ENCODE measurements at places on chromosomes 7 and 10.
A peak's percentile ranks its signal among the peaks of the same experiment; 100 is the strongest.

DNA sequence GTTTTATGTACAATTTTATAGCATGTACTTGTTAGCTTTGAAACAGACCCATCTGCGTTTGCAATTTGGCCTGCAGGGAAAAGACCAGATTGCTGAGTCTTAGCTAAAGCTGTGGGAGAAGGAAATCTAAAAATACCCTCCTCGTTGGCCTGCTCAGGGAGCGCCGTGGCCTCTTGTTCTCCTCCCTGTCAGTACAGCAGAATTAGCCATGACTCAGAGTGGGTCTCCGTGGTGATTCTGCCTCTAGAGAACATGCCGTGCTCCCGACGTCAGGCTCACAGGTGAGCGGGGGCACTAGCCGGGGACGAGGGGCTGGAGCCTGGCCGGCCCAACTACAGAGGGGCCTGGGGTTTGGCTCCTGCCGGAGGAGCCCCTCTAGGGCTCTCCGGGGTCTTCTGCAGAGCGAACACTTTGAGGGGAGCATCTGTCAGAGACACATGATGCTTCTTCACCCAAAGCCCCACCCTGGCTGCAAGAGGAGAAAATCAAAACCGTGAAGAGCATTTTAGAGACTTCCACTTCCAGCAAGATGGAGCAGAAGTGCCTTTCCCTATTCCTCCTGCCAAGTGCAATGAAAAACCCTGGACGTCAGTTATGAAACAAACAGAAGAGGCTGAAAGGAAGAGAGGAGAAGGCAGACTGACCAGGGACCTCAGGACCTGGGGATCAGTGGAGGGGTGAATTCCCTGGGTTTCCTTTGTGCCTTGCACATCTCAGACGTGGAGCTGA, 98.9 kb downstream of the LHPP start:
- DNase-seq: peak; percentile 23

DNA sequence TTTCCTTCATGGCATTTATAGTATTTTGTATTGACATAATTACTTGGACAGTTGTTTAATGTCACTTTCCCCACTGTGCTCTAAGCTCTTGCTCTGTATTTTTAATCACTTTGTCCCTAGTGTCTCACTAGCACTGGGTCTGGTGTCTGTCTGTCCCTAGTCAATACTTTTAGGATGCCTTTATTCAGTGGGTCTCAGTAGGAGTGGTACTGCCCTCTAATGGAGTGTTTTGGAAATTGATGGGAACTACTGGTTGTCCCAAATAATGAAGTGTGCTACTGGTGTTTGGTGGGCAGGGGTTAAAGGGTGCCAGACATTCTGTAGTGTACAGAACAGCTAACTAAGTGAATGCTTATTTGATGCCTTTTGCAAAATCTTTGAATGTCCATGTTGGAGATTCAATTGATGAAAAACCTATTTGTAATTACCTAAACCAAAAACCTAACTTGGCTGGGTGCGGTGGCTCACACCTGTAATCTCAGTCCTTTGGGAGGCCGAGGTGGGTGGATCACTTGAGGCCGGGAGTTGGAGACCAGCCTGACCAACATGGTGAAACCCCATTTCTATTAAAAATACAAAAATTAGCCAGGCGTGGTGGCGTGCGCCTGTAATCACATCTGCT, 33.3 kb downstream of the CDK14 start:
- no peak for DNase-seq

DNA sequence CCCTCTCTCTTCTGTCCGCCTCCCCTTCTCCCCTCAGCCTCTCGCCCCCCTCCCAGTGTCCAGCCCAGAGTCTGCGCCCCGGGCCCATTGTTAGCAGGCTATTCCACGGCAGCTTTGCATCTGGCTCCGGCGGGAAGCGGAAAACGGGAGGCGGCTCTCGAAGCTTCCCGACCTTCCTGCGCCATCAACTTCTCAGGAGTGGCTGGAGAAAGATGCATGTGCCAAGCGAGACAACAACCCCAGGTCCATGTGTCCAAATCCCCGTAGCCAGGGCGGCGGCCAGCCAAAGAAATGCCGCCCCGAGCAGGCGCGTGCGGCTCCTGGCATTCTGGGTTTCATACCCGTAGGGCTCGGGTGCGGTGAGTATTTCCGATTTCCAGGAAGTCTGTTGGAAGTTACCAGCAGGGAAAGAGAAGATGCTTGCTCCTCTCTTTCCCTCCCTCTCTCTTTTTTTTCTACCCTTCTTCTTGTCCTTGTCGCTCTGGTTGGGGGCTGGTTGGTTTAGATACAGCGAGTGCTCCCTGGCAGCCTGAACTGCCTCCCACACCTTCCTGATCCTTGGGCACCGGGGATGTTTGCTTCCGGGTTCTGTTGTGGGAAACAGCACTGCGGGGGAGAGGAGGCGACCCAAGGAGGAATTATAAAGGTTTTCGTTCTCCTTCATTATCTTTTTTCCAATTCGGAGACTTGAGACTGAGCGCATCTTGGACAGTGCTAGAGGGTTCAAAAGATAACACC, 1.2 kb upstream of the HOXA2 start:
- DNase-seq: no peak

DNA sequence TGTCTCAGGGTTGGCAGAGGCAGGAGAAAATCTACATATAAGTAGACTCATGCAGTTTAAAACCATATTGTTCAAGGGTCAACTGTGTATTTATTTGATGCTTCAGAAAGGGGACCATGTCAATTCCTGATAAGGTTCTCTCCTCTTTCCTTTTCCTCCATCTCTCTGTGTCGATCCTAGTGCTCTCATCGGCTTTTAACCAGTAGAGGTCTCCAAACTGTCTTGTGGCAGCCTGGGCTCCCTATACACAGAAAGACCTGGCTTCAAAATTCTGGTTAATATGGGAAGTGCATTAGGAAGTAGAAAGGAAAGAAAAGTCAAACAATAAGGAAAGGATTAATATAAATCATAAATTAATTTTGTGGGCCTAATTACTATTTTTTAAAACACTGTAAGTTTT, 304.4 kb upstream of the C7orf33 start:
- no peak for DNase-seq

- DNase-seq: no peak
These were observed 94.3 kb upstream of the ADO start for GRCh38 chr10:62710182-62710581.

DNA sequence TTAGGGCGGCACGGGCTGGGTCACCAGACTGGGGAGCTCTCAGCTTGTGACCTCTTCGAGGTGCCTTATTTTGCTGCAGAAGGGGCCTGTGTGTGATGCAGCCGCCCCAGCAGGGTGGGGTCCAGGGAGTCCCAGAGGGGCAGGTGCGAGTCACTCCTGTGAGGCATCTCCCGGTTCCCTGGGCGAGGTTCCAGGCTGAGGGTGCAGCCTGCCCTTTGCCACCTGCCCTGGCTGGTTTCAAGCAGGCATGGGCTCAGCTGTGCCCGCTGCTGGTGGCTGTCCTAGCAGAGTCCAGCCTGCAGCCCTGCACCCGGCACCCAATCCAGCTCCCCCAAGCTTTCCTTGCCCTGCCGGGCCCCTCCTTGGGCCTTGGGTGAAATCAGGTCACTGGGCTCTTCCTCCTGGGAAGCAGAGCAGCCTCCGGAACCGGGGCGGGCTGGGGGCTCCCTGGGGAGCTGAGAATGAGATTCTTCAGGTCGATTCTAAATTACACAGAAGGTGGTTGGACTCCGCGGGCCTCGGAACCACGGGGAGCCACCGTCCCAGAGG, 64.8 kb downstream of the PWWP2B start:
- no peak for DNase-seq

DNA sequence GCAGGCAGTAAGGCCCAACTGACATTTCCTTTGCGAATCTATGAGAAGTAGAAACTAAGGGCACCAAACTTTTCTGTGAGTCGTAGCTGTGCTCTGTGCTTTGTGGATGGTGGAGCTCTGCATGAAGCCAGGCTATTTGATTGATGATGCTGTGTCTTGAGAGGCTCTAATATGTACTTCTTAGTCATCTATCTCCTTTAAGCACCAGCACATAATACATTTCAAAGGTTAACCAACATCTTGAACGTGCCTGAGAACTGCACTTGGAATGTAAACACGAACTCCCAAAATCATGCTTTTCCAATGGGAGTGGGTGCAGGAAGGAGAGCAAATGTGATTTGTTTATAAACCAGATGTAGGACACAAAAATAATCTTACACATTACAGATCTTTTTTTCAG, 411.6 kb downstream of the PARD3 start:
- DNase-seq: no peak

DNA sequence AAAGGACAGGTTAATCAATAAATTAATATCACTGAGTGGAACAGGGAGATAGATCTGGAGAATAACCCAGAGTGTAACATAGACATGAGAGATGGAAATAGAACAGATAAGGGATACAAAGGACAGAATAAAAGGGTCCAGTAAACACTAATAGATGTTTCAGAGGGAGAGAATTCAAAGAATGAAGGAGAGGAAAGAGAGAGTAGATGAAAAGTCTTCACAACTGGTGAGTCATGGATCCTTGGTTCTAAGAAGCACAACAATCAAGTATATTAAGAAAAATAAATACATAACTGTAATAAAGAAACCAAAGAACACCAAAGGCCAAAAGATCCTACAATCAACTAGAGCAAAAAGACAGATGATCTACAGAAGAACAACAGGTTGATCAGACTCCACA, 66.3 kb downstream of the BEND7 start:
- DNase-seq: no peak

DNA sequence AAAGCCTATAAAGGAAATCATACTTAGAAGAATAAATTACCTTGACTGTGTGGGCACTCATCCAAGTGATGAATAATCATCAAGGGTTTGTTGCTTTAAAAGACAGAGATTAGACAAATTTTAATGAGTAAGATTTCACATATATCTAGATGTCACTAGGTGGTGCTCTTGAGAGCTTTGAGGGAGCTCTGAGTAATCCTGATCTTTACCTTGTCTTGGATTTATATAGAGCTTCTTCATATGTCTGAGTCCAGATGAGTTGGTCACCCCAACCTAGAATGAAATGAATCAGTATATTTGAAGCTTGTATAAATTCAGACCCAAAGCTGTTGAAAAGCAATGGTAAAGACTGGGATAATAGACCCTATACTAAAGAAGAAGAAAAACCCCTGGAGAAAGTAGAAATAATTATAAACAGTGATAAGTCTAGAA, 3.7 kb downstream of the AGR2 start:
- DNase-seq: peak; percentile 30

DNA sequence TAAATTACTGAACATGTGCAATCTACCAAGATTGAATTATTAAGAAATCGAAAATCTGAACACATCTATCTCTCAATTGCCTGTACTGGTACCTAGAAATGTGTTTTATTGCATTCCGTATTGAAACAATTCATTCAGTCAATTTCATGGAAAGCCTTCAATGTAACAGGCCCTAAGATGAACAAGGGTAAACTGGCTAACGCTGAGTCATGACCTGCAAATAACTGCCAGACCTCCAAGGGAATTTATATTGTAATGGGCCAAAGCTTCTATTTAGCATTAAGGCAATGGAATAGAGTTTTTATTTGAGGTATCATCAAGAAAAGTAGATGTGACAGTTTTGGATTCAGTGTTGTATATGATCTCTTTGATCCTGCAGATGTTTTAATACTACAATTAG, 49.9 kb upstream of the CD36 start:
- no peak for DNase-seq

DNA sequence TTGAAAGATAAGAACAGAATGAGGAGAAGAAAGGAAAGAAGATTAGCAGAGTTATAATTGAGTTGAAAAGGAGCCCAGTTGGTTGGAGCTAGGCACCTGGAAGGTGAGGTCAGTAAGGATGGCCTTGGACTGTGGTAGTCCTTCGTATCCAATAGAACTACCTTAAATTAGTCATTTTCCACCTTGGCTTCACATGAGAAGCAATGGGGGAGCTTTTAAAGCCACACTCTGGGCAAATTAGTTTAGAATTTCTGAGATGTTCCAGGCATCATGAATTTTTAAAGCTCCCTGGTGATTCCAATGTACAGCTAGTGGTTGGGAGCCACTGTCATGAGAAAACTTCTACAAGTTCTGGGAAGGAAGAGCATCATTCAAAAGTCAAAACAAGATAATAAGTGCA, 27.3 kb upstream of the CYP3A5 start:
- DNase-seq: no peak

DNA sequence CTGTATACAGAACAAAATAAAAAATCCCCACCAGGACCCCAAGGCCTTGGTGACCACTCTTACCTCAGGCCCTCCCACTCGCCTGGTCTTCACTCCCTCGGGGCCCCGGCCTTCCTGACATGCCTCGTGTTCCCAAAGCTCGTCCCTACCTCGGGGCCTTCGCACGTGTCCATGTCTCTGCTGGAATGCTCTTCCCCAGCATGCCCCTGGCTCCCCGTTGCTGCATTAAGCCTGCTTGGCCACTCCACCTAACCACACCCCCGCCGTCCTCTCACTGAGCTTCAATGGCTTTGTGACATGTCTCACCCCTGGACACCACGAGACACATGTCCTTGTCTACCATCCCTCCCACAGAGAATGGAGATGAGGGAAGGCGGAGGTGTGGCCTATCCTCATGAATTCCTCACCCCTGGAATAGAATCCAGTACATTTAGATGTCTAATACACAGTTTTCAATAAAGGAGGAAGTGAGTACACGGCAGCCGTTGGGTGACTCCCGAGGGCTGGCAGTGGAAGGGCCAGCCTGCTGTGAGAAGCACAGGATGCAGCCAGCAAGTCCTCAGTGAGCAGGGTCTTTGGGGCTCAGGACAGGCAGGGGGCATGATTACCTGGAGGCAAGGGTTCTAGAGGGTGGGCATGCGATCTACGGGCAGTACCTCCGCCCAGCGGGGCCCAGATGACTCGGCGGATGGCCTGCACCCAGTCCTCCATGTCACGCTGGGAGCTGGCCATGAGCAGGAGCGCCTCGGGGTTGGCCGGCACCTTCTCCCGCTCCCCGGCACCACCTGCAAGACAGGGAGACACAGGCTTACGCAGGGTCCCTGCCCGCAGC, 125.7 kb downstream of the ARHGAP22 start:
- no peak for DNase-seq

GRCh38 chr10:79260811-79261740, 86.2 kb upstream of the PPIF start:
- DNase-seq: no peak

GRCh38 chr10:103892181-103892580, 25.8 kb downstream of the STN1 start:
- no peak for DNase-seq
